Stimulated activated CD8-positive, alpha-beta memory T cell treated with anti-CD3 and anti-CD28 coated beads, Interleukin-7, amount 100 ng/mL, for 48 hours (primary cell): ENCODE measurements at places on chromosomes 16 and 17.

DNA sequence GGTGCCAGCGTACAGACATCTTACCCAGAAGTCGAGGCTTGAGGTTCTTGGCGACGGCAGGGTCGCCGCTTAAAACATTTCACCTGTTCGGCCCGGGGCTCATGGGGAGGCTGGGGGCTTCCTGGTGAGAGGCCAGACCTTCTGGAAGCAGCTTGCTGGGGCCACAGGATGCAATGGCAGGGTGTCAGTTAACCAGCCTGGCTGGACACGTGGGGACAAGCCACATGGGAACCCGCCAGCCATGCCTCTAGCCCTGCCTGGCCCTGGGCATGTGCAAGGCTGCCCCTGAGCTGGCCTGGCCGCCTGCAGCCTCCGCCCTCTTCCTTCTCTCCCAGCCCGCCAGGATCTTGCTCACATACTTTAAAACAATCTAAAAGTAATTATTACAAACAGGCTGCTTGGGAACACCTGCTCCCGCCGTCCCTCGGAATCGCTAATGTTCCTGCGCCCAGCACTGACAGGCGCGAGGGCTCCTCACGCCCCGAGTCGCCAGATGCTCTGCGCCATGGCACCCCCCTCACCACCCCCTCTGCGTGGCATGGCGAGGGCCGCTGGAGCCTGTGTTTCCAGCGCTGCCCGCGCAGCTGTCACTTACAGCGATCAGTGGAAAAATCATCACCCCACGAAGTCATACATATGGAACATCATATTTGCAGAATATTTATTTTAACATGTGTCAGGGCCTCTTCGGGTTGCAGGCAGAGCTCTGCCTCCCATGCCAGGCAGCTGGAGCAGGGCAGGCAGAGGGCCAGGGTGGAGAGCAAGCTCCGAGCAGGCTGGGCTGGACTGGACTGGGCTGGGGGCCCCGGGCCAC, 188.7 kb upstream of the GSE1 start:
- DNase-seq = no peak

GRCh38 chr17:2634361-2634960, 41.0 kb downstream of the PAFAH1B1 start:
- no peak for DNase-seq

DNA sequence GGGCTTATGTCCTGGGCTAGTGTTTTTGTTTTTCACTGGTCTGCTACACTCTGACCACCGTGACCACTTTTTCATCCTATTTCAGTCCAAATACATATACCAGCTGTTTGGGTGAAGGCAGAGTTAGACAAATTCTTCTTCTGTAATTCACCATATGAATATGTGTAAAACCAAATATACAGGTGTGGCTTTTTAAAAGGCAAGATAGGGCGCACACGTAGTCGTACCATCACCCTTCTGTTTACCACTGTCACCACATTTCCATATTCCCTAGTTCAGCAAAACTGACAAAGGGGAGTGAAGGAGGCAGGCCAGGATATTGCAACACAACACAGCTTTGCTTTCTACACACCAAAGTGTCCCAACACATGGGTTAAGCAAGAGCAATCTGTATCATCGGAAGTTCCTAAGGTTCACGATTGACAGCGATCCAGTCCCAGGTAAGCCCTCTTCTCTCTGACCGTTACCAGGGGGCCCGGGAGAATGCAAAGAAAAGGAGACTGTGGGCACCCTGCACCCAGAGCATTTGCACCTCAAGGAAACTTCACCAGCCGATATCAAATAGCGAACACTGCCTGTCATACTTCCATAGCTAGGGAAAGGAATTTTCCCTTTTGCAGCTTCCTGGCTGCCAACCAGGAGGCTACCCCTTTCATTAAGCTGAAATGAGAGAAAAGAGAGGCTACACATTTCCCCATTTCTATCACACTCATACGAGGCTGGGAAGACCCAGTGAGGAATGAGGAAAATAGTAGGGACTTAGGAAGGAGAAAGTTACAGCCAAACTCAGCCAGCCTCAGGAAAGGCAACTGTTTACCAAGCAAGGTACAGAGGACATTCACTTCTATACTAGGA, 23.1 kb downstream of the CREBBP start:
- no peak for DNase-seq

DNA sequence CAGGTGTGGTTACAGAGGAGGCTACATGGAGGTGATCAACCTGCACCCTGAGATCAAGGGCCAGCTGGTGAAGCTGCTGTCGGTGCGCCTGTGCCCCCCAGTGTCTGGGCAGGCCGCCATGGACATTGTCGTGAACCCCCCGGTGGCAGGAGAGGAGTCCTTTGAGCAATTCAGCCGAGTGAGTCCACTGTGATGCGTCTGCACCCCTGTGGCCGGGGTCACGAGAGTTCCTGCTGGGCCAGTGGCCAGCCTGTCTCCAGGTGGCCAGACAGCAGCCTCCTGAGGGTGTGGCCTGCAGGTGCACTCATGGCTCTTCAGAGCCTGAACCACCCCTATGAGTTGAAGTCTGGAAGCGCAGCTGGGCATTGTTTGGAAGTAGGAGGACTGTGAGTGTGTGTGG, 38.1 kb downstream of the GPT2 start:
- DNase-seq = no peak

GRCh38 chr16:13077816-13078215, 176.4 kb downstream of the SHISA9 start:
- no peak for DNase-seq

DNA sequence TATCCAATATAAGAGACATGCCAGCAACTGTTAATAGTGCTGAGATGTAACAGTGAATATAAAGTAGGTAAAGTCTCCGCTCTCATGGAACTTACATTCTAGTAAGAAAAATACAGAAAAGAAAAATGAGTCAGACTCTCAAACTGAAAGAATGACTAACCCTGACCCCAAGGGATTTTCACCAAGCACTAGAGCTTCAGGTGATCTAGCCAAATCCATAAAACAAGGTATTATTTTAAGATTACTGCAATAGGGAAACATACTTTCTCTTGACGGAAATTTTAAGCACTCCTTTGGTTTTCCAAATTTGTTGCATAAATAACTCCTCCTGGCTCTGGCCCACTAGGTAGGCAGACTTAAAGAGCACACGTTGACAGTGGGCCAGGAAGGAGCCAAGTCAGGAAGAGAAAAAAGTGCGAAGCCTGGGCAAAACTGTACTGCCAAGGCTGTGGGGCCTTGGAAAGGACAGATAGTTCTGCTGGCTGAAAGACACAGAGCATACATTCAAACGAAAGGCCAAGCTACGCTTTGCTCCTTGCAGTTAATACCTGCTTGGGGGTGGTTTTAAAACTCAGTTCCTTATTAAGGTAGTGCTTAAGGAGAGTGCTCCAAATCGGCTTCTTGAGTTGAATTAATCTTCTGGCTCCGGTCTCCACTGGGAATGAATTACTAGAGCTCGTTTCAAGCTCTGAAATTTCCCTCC, 1.4 kb downstream of the GOT2 start:
- DNase-seq = no peak

- no peak for DNase-seq
Observed at GRCh38 chr17:12229335-12229734, 208.7 kb downstream of the MAP2K4 start.

GRCh38 chr16:30758988-30759491, 2.8 kb downstream of the CFAP119 start:
- no peak for DNase-seq

- no peak for DNase-seq
Observed at GRCh38 chr17:50076591-50077235, 18.4 kb upstream of the PDK2 start.

- DNase-seq = no peak
Observed at GRCh38 chr17:68431045-68431608, 26.2 kb downstream of the WIPI1 start.

DNA sequence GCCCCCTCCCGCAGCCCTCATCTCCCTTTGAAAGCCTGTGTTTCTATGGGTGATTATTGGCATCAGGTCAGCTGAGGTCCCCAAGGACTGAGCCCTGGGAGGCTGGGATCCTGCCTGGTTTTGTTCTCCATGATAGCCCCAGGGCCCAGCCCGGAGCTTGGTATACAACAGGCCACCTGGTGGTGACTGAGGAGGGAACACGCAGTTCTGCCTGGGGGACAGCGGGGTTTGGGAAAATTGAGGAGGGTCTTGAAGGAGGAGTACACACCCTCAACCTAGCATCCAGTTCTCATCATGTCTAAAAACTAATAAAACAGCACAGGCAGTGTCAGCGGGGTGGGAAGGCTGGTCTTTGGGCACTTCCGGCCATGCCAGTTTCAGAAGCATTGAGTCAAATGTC, 335.1 kb downstream of the CPPED1 start:
- DNase-seq = no peak

GRCh38 chr16:87465306-87465705, 27.5 kb downstream of the ZCCHC14 start:
- DNase-seq = no peak
